ENCODE measurements at places on chromosomes 4 and X.

GRCh38 chr4:163111588-163111987 lies 55.1 kb downstream of the NAF1 start:
- DNase-seq: no peak

GRCh38 chrX:43000121-43000520 lies 222.2 kb upstream of the PPP1R2C start:
- no peak for DNase-seq

DNA sequence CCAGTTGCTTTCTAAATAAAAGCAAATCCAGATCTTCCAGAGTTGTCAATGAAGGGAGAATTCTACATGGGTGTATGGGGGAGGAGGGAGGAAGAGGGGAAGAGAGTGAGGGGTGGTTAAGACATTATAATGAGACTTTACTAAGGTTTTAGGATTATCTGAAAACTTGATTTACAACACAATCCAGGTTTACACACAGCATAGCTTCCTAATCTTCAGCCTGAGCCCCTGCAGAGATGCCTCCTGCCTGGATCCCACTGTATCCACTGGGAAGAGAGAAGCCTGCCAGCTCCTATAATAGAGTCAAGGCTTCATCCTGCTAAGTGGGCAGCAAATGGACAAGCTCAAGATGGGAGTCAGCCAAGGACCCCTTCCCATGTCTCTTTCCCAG lies 85.6 kb upstream of the KIT start:
- no peak for DNase-seq

DNA sequence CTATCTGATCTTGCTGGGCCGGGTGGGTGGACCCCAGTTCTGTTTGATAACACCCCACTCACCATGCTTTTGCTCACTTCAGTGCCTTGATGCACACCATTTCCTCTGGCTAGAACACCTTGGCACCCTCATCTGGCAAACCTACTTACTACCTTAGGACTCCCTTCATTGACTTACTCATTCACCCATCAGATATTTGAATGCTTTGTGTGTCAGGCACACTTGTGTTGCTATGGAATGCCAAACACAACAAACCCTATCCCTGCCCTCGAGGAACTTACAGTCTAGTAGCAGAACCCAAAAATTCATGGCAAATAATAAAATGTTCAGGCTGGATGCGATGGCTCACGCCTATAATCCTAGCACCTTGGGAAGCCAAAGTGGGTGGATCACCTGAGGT lies 13.9 kb downstream of the CCNG2 start:
- DNase-seq: no peak

GRCh38 chr4:123587983-123588494 lies 191.4 kb downstream of the SPRY1 start:
- peak; percentile 45 for DNase-seq

GRCh38 chr4:111984169-111984819 lies 161.0 kb upstream of the FAM241A start:
- DNase-seq: no peak

All from kidney epithelial cell (primary cell).